ENCODE measurements at places on chromosomes 2 and 18. TPM values are rescaled to one million over a fixed set of nuclear protein-coding genes. Genes with fewer than 3 reads are reported as not detected.

Gene XIRP2
- 0.49 TPM for total RNA-seq

Gene IGFBP2
- 124 TPM for total RNA-seq

Gene KANSL3
- total RNA-seq, result 26.3 TPM

Gene ASB18
- total RNA-seq, result not detected

Gene AKAIN1
- 2.5 TPM for total RNA-seq

Gene DCC
- total RNA-seq, result 17.9 TPM

Gene PRSS56
- under 0.01 TPM for total RNA-seq

Gene KCNK3
- 4.2 TPM for total RNA-seq

Gene IL1RN
- not detected for total RNA-seq

Gene TUBB8B
- total RNA-seq, result not detected

Gene SERPINB13
- under 0.01 TPM for total RNA-seq

Gene ALLC
- total RNA-seq, result not detected

Gene SALL3
- 9.6 TPM for total RNA-seq

Gene HOXD10
- total RNA-seq, result not detected

Gene CCDC138
- 29.0 TPM for total RNA-seq

Gene ZSWIM2
- total RNA-seq, result 0.49 TPM

Gene ASNSD1
- total RNA-seq, result 91.0 TPM

Gene POTEI
- under 0.01 TPM for total RNA-seq
